ENCODE measurements at places on chromosomes 6 and 20. TPM values are rescaled to one million over a fixed set of nuclear protein-coding genes. Genes with fewer than 3 reads are reported as not detected.
A peak's percentile ranks its signal among the peaks of the same experiment; 100 is the strongest.

DNA sequence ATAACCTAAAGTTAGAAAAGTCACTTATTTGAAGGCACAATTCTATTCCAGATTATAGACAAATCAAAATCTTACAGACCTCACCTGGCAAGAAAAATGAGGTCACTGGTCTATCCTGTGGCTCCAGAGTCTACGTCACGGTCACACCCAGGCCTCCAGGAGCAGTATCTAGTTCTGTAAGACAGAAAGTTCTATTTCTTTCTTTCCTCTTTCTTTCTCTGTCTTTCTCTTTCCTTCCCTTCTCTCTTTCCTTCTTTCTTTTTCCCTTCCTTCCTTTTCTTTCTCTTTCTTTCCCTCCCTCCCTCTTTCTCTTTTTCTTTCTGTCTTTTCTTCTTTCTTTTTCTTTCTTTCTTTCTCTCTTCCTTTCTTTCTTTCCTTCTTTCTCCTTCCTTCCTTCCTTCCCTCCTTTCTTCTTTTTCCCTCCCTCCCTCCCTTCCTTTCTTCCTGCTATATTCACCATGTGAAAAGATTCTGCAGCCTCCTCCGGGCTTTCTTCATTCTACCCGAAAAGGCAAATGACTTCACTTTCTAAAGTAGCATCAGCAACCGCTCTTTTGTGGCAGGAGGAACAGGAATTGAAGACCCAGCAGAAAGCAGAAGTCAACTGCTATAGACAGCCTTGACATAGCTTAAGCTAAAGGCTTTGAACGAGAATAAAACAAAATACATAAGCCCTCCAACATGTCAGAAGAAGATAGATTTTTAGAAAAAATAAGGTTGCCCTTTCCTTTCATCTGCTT, 83.9 kb upstream of the SIRPG start:
- no peak for DNase-seq

DNA sequence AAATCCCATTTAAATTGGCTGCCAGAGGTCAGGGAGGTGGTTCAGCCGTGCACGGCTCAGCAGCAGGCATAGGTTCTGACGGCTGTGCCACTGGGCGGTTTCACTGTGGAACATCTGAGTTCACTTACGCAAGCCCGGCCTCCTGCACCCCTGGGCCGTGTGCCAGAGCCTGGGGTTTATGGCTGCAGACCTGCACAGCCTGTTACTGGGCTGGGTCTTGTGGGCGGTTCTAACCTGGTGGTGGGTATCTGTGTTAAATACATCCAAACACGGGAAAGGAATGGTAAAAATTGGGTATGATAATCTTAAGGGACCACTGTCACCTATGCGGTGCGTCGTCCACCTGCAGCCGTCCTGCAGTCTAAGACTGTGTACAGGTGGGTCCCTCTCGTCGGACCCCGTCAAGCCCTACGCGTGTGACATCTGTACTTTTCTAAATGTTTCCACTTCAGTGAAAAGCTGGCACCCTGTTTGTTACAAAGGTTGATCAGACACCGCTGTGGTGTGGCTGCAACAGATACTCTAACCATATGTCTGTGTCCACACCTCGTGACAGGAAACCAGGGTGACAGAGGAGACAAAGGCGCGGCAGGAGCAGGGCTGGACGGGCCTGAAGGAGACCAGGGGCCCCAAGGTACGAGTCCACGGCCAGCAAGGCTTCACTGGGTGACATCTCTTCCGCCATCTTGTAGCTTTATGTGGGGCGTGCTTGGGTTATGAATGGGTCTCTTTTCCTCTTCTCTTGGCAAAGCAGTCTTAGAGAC, 21.5 kb downstream of the COL9A3 start:
- DNase-seq = no peak

- DNase-seq = no peak
These were observed 389.2 kb downstream of the CD83 start for GRCh38 chr6:14506656-14507246.

Gene HCRTR2
- total RNA-seq = not detected

DNA sequence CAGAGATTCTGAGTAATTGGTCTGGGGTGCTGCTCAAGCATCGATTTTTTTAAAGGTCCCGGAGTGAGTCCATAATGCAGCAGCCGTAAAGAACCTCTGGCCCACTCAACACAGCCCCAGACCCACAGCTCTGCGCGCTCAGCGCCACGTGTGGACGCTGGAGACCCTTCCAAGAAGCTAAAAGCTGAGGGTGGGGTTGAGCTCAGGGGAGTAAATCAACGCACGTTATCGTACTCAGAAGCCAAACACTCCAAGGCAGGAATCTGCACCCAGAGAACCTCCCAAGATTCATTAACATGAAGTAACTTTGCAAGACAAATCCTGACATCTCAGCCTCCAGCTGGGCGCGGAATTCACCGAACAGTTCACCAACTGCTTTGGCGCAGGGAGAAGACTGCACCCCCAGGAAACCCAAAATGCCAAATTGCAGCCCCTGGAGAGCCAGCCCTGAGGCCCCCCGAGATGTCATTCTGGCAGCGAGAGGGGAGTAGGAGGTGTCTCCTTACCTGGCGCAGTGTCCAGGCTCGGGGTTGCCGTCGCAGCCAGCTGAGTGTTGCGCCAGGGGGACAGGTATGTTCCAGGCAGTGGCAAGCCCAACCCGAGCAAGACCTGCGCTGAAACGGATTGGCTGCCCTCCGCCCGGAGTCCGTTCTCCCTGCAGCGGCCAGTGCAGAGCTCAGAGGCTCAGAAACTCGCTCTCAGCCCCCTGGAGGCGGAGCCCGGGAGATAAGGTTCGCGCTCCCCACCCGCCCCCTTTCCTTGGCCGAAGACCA, at the start of gene COL21A1:
COL21A1 (minus strand) TSS at position 700 of the 773 bp plus-strand sequence. CDS start 64,962 bp downstream, outside the sequence.
- peak; percentile 89 for DNase-seq

GRCh38 chr6:138393871-138394783, 9.9 kb upstream of the HEBP2 start:
- no peak for DNase-seq

GRCh38 chr20:17610566-17611289, 40.9 kb downstream of the DSTN start:
- peak; percentile 25 for DNase-seq

- no peak for DNase-seq
These were observed 84.6 kb upstream of the JAG1 start for GRCh38 chr20:10758446-10758845.

GRCh38 chr20:20289331-20289730, 78.6 kb upstream of the INSM1 start:
- DNase-seq = no peak

GRCh38 chr6:156390621-156391020, 386.6 kb upstream of the ARID1B start:
- no peak for DNase-seq

DNA sequence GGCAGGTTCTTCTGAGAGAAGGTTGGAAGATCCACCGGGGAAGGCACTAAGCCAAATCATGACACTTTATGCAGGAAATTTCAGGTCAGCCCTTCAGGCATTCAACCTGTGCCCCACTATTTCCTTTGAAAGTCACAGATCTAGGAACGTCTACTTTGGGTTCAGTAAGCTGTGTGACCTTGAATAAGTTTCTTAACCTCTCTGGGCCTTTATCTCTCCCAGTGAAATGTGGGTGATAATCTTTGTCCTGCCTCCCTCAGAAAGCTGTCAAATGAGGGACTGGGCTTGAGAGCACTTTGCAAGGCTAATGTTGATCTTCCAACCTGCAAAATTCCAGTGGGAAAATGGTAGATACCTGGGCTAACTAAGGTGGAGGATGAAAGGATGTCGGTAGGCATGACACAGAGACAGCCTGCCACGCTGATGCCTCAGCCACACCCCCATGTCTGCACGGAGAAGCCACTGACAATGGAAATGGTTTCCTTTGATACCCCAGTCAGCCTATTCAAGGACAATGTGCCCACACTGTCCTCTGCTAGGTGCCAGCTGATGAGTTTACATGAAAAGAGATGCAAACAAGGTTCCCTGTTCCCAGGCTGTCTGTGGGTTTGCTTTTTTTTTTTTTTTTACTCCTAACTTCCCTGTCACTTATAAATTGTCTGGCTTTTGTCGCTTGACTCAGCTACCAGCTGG, 9.3 kb downstream of the BNIP5 start:
- no peak for DNase-seq

Gene SEMG1
- total RNA-seq = not detected
